ENCODE measurements at places on chromosomes 7 and 10.

DNA sequence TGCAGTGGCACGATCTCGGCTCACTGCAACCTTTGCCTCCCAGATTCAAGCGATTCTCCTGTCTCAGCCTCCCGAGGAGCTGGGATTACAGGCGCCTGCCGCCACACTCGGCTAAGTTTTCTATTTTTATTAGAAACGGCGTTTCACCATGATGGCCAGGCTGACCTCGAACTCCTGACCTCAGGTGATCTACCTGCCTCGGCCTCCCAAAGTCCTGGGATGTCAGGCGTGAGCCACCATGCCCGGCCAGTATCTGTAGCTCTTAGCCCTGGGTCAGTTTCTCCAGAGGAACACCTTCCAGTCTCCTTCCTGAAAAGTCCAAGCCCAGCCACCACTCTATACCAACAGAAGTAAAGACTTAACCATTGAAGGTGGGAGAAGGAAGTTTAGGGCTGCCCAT, 15.2 kb upstream of the ZKSCAN1 start:
- DNase-seq, result no peak

- DNase-seq, result no peak
Measured at GRCh38 chr7:142799437-142799835, 28.7 kb downstream of the PRSS2 start.

GRCh38 chr7:106071999-106072714, 40.0 kb downstream of the SYPL1 start:
- peak; percentile 82 for DNase-seq

- no peak for DNase-seq
Measured at GRCh38 chr10:64350665-64351064, 829.5 kb downstream of the REEP3 start.

- DNase-seq, result no peak
Measured at GRCh38 chr7:81623251-81623855, 146.5 kb downstream of the HGF start.

- DNase-seq, result no peak
Measured at GRCh38 chr7:23965296-23965695, 255.3 kb downstream of the STK31 start.

DNA sequence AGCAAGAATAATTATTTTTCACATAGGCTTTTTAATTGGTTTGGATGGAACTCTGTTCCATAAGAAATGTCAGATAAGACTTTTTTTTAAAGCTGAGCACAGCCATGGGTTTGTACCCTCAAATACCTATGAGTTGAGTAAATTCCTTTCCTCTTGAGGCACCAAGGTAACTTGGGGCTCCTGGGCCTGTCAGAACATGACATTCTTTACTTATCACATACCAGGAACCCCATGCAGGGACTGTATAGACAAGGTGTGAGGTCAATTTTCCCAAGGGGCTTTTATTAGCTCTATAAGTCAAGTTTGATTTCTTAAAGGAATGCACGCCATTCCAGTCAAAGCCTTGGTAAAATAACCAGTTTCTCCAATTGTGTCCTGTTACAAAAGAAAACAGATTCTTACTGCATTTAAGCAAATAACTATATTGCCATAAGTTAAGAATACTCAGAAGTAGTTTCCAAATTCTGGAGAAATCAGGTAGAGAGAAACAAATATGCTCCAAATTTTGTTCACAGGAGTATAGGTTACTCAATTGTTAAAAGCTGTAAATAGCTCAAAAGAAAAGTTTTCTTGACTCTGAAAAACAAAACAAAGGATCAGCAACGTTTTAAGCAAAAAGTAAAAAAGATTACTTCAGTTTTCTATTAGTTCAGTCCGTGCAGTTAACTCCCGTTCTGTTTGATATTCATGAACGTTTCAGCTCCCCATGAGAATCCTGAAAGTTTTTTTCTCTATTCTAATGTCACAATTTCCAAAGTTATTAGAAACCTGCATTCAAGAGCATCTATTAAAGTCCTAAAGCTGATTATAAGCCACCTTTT, 167.5 kb upstream of the NAMPT start:
- no peak for DNase-seq

DNA sequence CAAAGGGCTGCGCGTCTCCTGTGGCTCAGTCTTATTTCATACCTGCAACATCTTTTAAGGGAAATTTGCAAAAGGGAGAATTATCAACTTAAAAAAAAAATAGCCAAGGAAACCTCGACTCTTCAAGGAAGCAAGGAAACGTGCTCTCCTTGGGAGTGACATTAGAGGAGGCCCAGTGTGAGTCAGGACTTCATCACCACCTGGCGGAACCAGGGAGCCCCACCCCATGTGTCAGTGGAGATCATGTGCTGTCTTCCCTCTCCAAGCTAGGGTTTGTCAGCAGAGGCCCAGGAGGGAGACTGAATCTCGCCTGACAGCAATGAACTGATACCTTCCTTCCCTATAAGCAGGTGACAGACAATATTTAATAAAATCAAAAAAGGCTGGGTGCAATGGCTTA, 28.9 kb downstream of the POR start:
- DNase-seq, result no peak

- no peak for DNase-seq
Measured at GRCh38 chr7:151857412-151857811, 19.5 kb downstream of the PRKAG2 start.

- no peak for DNase-seq
Measured at GRCh38 chr10:36183056-36183455, 541.0 kb upstream of the FZD8 start.

GRCh38 chr7:154947604-154948003, 55.3 kb downstream of the PAXIP1 start:
- DNase-seq, result no peak

DNA sequence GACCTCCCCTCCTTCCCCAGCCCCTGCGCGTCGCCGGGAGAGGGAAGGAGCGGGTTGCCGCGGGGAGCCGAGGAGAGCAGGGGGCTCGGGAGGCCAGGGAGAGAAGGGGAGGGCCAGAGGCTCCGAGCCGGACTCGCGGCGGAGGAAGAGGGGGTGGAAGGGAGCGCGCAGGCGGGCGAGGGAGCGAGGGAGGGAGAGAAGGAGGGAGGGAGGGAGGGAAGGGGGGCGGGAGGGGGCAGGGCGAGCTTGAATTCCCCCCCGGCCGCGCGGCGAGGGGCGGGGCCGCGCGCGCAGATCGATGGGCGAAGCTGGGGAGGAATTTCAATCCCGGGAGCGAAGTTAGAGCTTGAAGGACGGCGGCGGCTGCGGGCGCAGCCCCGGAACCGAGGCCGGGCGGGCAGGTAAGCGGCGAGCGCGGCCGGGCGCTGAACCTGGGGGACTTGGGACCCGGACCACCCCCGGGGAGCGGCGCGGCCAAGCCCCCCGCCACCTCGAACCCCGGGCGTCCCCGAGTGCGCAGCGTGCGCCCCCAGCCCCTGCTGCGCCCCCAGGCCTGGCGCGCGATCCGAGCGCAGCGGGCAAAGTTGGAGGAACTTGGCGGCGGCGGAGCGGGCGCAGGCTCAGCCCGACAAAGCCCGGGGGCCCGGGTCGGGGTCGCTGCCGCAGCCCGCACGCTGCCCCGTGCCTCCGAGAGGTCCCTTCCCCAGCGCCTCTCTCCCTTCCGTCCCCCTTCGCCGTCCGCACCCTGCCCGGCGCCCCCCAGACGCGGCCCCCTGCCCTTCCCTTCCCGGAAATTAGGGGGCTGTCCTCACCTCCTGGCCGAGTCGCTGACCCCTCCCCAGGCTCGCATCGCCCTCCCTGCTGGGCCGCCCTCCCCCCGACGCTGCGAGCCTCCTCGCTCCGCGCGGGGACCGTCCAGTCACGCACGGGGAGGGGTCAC, at the start of gene ELFN1:
ELFN1 (plus strand) TSS at position 324 of the 940 bp plus-strand sequence. CDS start 74,320 bp downstream, outside the sequence.
- DNase-seq, result no peak

DNA sequence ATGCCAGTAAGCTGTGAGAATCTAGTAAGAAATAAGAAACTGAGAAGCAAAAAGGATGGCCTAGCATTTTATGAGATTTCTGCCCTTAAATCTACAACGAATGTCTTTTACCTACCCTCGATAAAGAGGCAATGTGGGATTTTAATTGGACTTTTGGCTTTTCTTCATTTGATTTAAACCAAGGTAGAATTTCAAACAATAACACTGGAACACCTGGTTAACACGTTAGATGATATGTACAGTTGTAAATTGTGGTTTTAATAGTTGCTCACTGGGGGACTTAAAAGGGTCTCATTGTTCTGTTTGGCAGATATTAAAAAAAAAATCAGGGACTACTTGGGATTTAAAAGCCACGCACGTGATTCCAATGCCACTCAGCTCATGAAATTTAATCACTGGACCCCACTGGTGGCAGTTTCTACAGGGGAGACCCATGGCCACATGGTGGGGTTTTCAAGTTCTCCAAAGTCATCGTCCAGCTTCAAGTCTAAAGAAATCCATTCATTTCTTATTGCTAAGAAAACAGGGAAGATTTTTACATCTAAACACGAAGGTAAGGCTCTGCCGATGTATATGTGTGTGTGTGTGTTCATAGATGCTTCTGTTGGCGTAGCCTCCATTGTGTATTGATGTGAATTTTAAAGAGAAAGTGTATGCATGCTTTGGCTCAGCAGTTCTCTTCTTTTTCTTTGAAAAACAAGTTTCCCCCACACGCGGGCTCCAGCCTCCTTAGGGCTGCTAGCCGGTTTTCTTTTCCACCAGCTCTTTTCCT, 588.6 kb upstream of the MKI67 start:
- no peak for DNase-seq

DNA sequence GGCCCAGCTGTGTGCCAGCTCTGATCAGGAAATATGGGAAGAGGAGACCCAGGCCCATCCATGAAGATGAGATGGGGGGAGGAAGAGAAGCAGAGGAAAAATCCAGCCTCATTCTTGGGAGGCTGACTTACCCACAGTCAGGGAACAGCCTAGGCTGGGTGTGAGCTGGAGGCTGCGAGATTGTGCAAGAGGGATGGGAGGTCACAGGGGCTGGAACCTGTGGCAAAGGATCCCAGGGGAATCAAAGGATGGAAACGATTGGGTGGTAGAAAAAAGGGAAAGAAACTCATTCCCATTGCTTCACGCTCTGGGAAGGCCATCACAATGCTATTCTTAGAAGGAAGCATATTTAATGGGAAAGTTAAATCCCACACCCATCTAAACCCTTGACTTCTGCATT, 26.7 kb upstream of the CRHR2 start:
- no peak for DNase-seq

GRCh38 chr10:63522995-63523394, 1.8 kb downstream of the REEP3 start:
- DNase-seq, result no peak

DNA sequence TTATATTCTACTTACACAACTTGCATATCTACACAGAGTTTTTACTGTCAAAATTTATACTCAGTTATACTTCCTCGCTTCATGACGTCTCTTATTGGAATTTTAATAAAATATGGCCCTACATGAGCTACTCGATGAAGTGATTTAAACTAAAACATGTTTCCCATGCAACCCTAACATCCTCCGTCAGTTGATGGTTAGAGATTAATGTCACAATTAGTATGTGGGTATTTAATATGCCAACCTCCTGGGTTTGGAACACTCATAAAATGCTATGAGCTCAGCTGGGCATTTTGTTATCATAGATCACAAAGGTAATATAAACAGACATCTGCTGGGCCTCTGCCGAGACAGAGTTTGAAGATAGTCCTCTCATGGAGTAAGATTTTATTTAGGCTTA, 66.5 kb downstream of the GNAT3 start:
- no peak for DNase-seq

GRCh38 chr7:33157311-33157710, 27.9 kb downstream of the BBS9 start:
- no peak for DNase-seq

GRCh38 chr10:36612436-36612835, 513.0 kb upstream of the ANKRD30A start:
- DNase-seq, result no peak

GRCh38 chr10:96688789-96689188, 31.5 kb downstream of the PIK3AP1 start:
- DNase-seq, result peak; percentile 98

DNA sequence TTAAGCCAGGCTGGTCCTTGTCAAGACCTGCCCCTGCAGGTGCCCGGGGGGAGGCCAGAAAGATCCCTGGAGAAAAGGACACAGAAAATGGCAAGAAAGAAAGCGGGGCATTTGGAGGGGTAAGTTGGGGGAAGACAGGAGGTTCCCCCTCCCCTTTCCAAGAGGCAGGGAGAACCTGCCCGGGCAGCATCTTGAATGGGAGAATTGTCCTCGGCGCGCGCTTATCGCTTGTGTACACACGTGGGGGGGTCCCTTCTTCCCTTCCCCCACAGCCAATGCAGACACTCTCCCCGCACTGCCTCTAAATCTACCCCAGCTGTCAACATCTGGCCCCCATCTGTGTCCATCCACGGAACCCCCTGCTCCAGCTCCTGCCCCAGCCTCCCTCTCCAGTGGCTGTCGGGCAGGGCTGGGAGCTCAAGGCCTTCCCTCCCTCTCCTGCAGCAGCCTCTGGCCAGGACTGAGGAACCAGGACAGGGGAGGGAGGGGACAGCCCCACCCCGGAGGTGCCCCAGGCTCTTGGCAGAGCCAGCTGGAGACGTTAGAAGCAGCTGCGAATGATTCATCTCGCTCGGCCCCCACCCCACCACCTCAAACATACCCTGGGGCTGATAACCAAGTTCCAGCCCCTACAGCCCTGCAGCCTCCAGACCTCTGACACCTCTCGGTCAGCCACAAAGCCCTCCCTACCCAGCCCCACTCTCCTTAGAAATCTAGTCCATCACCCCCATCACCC, 25.3 kb downstream of the EPHB4 start:
- peak; percentile 94 for DNase-seq

GRCh38 chr10:125257521-125258108, 97.3 kb upstream of the CTBP2 start:
- no peak for DNase-seq

DNA sequence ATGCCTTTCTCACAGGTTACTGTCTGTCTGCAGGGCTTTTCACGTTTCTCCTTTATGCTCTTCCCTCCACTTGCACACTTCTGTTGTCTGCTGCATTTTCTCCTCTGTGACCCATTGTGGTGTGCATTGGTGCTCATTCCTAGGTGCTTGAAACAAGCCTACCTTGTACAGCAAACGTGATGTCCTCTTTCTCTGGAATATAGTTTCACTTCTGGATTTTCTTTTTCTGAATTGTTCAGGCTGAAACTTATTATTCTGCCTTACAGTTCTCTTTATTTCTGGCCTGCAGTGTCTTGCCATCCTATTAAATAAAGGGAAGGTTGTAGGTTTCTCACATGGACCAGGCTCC, 128.8 kb upstream of the SAMD8 start:
- no peak for DNase-seq

GRCh38 chr7:7434329-7434728, 101.3 kb downstream of the COL28A1 start:
- no peak for DNase-seq

GRCh38 chr10:517241-517830, 172.1 kb downstream of the DIP2C start:
- no peak for DNase-seq

- no peak for DNase-seq
Measured at GRCh38 chr7:82945480-82945879, 217.2 kb downstream of the PCLO start.

DNA sequence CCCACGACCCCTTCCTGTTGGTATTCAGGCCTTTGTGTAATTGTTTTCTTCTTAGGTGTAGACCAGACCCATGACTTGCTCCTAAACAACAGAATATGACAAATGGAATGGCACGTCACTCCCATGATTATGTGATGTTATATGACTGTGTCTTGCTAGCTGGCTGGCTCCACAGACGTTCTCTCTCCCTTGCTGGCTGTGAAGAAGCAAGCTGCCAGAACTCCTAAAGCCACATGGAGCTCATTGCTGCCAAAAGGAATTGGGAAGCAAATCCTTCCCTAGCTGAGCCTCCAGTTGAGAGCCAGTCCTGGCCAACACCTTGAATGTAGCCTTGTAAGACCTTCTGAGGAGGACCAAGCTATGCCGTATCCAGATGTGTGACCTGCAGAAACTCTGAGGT, 74.2 kb downstream of the RAB18 start:
- DNase-seq, result no peak
